ENCODE measurements at places on chromosomes 12 and 14.

- H3K36me3 ChIP-seq = no peaks in the 10 kb centered on the region
- H3K4me3 ChIP-seq = no peak overlapping the region
- DNase-seq = no peak
- no peak overlapping the region for H3K27ac ChIP-seq
- peaks cover 8% of the 10 kb centered on the region for H3K4me1 ChIP-seq
Observed at GRCh38 chr12:49942921-49943624, 7.5 kb upstream of the AQP2 start.

GRCh38 chr12:6167327-6168280 lies 32.6 kb upstream of the CD9 start:
- peak overlapping the region; percentile 64 for H3K27ac ChIP-seq
- peak; percentile 79 for DNase-seq
- H3K4me3 ChIP-seq = no peak overlapping the region

DNA sequence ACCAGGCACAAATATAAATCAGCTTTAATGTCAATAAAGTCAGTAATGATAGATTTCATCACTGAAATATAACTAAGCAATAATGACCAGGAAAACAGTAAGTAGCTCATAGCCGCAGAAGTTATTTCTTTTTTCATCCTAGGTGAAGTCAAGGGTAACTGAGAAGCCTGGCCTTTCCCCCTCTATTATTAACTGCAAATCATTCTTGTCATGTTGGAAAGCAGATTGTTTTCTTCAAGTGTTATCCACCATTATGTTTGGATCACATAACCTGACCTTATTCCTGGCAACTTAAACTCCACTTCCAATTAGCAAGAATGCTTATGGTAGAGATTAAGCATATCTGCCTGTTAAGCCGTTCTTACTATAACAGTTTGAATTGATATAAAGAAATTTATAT lies 603.4 kb upstream of the FOXG1 start:
- DNase-seq = no peak
- H3K27ac ChIP-seq = no peak overlapping the region
- H3K36me3 ChIP-seq = no peaks in the 10 kb centered on the region
- no peaks in the 10 kb centered on the region for H3K27me3 ChIP-seq

DNA sequence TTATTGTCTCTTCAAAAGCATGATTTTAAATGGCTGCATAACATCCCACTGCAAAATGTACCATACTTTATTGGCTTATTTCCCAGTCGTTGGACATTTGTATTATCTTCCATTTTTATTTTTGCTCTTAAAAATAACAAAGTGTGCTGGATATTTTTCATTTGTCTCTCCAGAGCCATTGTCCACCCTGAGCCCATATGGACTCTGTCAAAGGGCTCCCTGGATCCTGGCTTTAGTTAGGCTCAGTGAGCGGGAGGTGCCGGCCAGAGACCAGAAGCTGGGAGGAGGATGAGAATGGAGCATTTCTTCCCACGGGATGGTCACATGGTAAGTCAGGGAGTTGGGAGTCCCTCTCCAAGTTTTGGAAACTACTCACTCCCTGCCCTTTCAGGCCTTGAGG lies 296.9 kb downstream of the NUAK1 start:
- no peak overlapping the region for H3K4me3 ChIP-seq
- H3K36me3 ChIP-seq = no peaks in the 10 kb centered on the region
- H3K27ac ChIP-seq = no peak overlapping the region
- peak; percentile 73 for DNase-seq
- H3K4me1 ChIP-seq = no peaks in the 10 kb centered on the region
- H3K27me3 ChIP-seq = no peaks in the 10 kb centered on the region

GRCh38 chr14:54489731-54490444 lies 1.1 kb upstream of the GMFB start:
- no peaks in the 10 kb centered on the region for H3K36me3 ChIP-seq
- no peak for DNase-seq
- peak overlapping the region; percentile 92 for H3K27ac ChIP-seq
- no peak overlapping the region for H3K4me3 ChIP-seq
- no peaks in the 10 kb centered on the region for H3K27me3 ChIP-seq
- H3K4me1 ChIP-seq = peaks cover 40% of the 10 kb centered on the region

GRCh38 chr14:52481864-52482263 lies 70.4 kb downstream of the TXNDC16 start:
- DNase-seq = no peak
- H3K27ac ChIP-seq = no peak overlapping the region
- no peak overlapping the region for H3K4me3 ChIP-seq
- no peaks in the 10 kb centered on the region for H3K36me3 ChIP-seq
- H3K4me1 ChIP-seq = no peaks in the 10 kb centered on the region

- H3K36me3 ChIP-seq = no peaks in the 10 kb centered on the region
- H3K27ac ChIP-seq = no peak overlapping the region
- no peak for DNase-seq
- H3K27me3 ChIP-seq = no peaks in the 10 kb centered on the region
Observed at GRCh38 chr12:72330301-72330700, 58.1 kb downstream of the TRHDE start.

GRCh38 chr12:55820679-55821078 lies 2.8 kb downstream of the ORMDL2 start:
- H3K27me3 ChIP-seq = no peaks in the 10 kb centered on the region
- DNase-seq = no peak
- H3K4me1 ChIP-seq = peaks cover 22% of the 10 kb centered on the region
- peaks cover 29% of the 10 kb centered on the region for H3K36me3 ChIP-seq
- H3K4me3 ChIP-seq = no peak overlapping the region

DNA sequence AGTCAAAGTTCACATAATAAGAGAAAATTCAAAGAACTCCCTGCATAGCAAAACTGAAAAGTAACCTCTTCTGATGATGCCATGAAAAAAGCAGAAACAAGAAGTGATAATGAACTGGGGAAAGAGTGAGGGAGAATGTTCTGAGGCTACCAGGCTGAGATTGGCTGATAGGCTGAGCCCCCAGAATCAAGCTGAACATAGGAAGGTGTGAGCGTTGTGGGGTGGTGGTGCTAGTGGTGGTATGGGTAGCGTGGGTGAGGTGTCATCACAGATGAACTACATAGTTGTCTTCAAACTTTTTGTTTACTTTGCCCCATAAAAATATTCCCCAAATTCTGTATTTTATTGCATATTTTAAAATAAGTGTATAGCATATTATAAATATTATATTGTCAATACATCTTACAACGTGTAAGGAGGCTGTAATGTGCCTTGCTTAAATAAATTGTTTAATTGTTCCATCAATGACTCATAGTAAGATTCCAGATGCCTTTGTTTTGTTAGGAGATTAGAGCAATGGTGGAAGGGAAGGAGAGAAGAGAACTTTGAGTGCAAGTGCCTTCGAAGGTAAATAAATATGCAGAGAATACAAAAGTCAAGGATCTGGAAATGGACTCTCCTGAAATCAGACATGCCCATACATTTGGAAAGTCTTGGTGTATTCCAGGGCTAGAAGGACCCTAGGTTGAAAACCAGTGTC lies 15.8 kb upstream of the CFAP54 start:
- no peaks in the 10 kb centered on the region for H3K36me3 ChIP-seq
- H3K27ac ChIP-seq = no peak overlapping the region
- H3K4me3 ChIP-seq = no peak overlapping the region
- H3K4me1 ChIP-seq = no peaks in the 10 kb centered on the region
- H3K27me3 ChIP-seq = no peaks in the 10 kb centered on the region
- DNase-seq = no peak

DNA sequence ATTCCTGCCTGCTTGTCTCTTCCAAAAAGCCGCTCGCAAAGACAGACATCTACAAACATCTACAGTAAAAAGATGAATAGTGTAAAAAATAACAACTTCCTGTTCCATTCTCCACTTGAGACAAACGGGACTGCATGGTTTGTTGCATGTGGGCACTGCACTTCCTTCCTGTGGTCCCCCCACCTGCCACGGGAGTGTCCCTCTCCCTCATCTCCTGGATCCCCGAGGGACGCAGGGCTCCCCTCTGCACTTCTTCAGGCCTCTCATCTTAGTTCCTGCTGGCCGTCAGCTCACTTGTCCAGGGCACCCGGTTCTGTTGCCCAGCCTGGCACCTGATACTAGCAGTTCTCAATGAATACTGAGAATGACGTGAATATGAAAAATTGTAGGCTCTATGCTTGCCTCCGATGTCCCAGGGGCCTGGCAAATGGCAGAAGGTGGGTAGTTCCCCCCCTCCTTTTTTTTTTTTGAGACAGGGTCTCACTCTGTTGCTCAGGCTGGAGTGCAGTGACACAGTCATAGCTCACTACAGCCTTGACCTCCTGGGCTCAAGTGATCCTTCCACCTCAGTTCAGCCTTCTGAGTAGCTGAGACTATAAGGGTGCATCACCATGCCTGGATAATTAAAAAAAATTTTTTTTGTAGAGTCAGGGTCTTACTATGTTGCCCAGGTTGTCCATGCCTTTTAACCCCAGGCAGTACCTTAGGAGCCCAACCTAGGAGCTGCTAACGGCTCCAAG lies 3.5 kb upstream of the KLC1 start:
- H3K27me3 ChIP-seq = no peaks in the 10 kb centered on the region
- no peaks in the 10 kb centered on the region for H3K36me3 ChIP-seq
- no peaks in the 10 kb centered on the region for H3K4me1 ChIP-seq
- H3K4me3 ChIP-seq = no peak overlapping the region
- H3K27ac ChIP-seq = peak overlapping the region; percentile 70

GRCh38 chr14:68282479-68283377 lies 463.1 kb downstream of the RAD51B start:
- no peak overlapping the region for H3K4me3 ChIP-seq
- no peak overlapping the region for H3K27ac ChIP-seq
- no peaks in the 10 kb centered on the region for H3K27me3 ChIP-seq

GRCh38 chr12:121515615-121516014 lies 65.2 kb downstream of the KDM2B start:
- DNase-seq = no peak
- H3K27me3 ChIP-seq = no peaks in the 10 kb centered on the region
- no peaks in the 10 kb centered on the region for H3K4me1 ChIP-seq
- no peak overlapping the region for H3K27ac ChIP-seq

- H3K27me3 ChIP-seq = no peaks in the 10 kb centered on the region
Observed at GRCh38 chr12:106302401-106303201, at the start of gene TCP11L2. Gene TCP11L2 (plus strand): TSS chr12:106302733. CDS start chr12:106311076, 8,343 bp downstream.

GRCh38 chr14:105091517-105092170 lies 26.4 kb upstream of the GPR132 start:
- no peaks in the 10 kb centered on the region for H3K36me3 ChIP-seq
- peak; percentile 87 for DNase-seq
- H3K27ac ChIP-seq = peak overlapping the region; percentile 87
- H3K4me1 ChIP-seq = peaks cover 52% of the 10 kb centered on the region

GRCh38 chr14:22409006-22409405 lies 180.0 kb downstream of the DAD1 start:
- no peak overlapping the region for H3K27ac ChIP-seq
- H3K4me3 ChIP-seq = no peak overlapping the region
- no peaks in the 10 kb centered on the region for H3K27me3 ChIP-seq

GRCh38 chr14:68593806-68594536 lies 198.9 kb downstream of the ZFP36L1 start:
- no peak overlapping the region for H3K27ac ChIP-seq
- peaks cover 61% of the 10 kb centered on the region for H3K4me1 ChIP-seq
- H3K27me3 ChIP-seq = no peaks in the 10 kb centered on the region
- H3K4me3 ChIP-seq = no peak overlapping the region
- no peak for DNase-seq

GRCh38 chr12:132812631-132813305 lies 15.9 kb downstream of the GOLGA3 start:
- no peaks in the 10 kb centered on the region for H3K4me1 ChIP-seq
- no peaks in the 10 kb centered on the region for H3K27me3 ChIP-seq
- DNase-seq = no peak
- H3K27ac ChIP-seq = no peak overlapping the region

- no peak overlapping the region for H3K27ac ChIP-seq
- no peak overlapping the region for H3K4me3 ChIP-seq
- DNase-seq = no peak
- no peaks in the 10 kb centered on the region for H3K27me3 ChIP-seq
Observed at GRCh38 chr12:60308366-60308991, 712.6 kb downstream of the SLC16A7 start.

- no peaks in the 10 kb centered on the region for H3K36me3 ChIP-seq
- H3K4me3 ChIP-seq = no peak overlapping the region
- H3K4me1 ChIP-seq = peaks cover 16% of the 10 kb centered on the region
- DNase-seq = no peak
Observed at GRCh38 chr12:120359128-120359527, 9.8 kb downstream of the MSI1 start.

GRCh38 chr14:89701211-89702043 lies 253.1 kb downstream of the EFCAB11 start:
- no peaks in the 10 kb centered on the region for H3K4me1 ChIP-seq
- peak overlapping the region; percentile 71 for H3K27ac ChIP-seq
- peak; percentile 92 for DNase-seq
- no peaks in the 10 kb centered on the region for H3K27me3 ChIP-seq

DNA sequence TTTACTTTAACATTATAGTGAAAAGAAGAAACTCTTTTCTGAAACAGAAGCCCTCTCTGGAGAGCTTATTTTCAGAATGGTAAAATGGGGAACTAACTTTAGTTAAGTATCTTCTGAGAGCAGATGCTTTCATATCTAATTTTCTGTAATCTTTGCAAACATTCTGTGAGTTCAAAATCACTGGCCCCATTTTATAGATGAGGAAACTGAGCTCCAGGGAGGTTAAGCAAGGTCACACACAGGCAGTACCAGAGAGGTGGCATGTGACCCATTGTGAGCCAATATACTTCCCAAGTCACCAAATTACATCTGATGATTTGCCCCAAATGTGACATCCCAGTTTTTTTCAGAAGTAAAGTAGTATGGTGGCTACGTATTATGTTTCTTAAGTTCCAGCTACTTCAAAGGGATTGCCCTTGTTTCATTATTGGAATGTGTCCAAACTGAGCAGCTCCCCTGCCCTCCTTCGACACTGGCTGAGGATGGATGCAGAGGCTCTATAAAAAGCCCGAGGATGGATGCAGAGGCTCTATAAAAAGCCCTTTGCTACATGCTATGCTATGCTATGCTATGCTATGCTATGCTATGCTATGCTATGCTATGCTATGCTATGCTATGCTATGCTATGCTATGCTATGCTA lies 36.2 kb upstream of the NUDT4 start:
- H3K4me1 ChIP-seq = no peaks in the 10 kb centered on the region
- H3K27me3 ChIP-seq = no peaks in the 10 kb centered on the region
- DNase-seq = no peak
- H3K27ac ChIP-seq = no peak overlapping the region
- H3K36me3 ChIP-seq = no peaks in the 10 kb centered on the region

DNA sequence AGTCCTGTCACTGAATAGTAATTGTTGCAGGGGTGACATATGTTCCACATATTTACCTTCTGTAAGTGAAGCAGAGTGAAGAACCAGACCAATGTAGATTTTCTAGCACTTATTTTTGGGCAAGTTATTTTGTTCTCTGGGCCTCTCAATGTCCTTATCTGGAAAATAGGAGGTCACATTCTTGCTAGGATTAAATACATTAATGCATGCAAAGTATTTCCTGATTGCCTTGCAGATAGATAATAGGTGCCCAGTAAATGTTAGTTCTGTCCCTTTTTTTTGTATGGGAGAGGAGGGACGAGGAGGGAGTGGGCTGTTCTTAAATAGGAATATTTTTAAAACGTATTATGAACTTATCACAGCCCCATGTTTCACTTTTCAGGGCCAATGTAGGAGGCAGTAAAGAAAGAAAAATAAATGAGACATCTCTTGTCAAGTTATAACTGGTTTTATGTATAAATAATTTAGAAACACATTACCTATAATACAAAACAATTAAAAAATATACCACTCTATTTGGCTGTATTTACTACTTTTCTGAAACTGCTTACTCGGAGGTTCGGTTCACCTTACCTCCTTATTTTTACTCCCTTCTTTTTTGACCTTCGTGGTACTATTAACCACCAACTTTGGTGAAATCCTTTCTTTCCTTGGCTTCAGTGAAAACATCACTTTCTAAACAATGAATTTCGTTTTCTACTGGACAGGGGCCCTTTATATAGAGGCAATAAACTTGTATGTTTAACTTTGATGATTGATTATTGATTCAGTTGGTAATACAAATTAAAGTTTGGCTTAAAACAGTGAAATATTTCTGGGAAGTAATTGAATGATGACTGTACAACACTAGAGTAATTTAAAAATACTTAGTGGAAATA lies 41.9 kb downstream of the DIP2B start:
- no peaks in the 10 kb centered on the region for H3K27me3 ChIP-seq
- H3K27ac ChIP-seq = no peak overlapping the region
- no peak overlapping the region for H3K4me3 ChIP-seq
- no peak for DNase-seq

All from sigmoid colon (tissue), 7 donors.